ENCODE measurements at places on chromosomes 6 and 20.
A peak's percentile ranks its signal among the peaks of the same experiment; 100 is the strongest.

GRCh38 chr20:57714409-57715267 lies 4.8 kb upstream of the PMEPA1 start:
- DNase-seq = no peak

DNA sequence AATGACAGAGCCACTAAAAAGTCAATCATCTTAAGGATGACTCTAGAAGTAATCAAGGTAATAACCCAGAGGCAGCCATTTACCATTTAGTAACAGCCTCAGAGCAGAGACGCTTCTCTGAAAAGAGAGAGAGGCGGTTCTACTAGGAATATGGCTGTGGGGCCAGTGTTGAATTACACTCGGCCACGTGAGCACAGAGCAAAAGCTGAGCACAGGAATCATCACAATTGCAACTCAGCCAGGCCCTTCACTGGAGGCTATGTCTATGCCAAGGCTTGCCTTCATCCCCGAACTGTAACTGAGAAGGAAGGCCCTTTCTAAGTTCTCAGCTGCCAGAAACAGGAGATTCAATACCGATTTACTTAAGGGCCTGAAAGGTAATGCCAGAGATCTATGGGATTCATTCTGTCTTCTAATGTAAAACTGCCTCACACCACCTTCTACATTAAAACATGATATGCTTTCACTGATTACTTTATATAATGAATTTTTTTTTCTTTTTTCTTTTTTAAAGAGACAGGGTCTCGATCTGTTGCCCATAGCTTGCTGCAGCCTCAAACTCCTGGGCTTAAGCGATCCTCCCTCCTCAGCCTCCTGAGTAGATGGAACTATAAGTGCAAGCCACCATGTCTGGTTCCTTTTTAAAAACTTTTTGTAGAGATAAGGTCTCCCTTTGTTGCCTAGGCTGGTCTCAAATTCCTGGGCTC lies 67.6 kb downstream of the NUDT3 start:
- no peak for DNase-seq

- peak; percentile 76 for DNase-seq
Observed at GRCh38 chr6:138440758-138441357, 36.8 kb downstream of the HEBP2 start.

DNA sequence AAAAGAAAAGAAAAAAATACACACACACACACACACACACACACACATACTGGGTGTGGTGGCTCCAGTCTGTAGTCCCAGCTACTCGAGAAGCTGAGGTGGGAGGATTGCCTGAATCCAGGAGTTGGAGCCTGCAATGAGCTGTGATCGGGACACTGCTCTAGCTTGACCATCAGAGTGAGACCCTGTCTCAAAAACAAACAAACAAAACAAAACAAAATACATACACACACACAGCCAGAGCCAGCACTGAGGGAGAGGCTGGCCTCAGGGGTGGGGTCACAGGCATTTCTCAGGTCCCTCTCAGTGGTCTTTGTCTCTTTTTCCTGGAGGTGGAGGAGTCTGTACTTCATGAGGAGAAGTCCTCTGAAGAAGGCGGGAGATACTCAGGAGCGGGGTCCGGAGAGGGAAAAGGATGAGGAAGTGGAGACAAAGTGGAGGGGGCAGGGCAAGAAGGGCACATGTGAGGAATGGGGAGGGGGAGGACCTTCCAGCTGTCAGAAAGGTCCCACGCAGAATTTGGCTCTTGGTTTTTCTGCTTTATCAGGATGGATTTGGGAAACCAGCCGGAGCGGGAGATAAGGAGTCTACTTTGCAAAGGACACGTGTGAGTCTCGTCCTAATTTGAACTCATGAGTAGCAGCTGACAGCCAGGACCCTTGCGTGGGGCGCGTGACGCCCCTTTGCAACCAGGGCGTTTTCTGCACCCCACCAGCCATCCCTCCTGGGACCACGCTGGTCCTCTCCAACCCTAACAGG lies 7.7 kb upstream of the MICB start:
- no peak for DNase-seq

DNA sequence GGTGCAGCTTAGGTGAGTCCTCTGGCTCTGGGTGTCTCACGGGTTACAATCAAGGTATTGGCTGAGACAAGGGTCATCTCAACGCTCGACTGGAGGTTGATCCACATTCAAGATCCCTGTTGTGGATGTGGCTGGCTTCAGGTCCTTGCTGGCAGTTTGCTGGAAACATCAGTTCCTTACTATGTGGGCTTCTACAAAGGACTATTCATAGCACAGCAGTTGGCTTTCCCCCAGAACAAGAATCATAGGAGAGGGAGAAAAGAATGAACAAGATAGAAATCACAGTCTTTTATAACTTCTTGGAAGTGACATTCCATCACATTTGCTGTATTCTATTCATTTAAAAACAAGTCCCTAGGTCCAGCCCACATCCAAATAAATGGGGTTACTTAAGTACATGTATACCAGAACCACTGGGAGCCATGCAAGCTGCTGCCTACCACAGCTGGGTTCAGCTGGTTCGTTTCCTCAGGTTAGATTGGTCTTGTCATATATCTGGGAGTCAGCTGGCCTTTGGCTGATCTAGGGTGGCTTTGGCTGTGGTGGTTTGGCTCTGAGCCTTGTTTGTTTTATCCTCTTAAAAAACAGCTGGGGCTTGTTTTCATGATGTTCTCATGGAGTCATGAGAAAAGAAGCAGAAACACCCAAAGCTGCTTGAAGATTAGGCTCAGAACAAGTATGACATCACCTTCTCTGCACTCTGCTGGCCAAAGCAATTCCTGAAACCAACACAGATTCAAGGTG lies 433.2 kb upstream of the SPTLC3 start:
- DNase-seq = no peak

GRCh38 chr20:3839328-3839727 lies 7.3 kb upstream of the MAVS start:
- peak; percentile 76 for DNase-seq

DNA sequence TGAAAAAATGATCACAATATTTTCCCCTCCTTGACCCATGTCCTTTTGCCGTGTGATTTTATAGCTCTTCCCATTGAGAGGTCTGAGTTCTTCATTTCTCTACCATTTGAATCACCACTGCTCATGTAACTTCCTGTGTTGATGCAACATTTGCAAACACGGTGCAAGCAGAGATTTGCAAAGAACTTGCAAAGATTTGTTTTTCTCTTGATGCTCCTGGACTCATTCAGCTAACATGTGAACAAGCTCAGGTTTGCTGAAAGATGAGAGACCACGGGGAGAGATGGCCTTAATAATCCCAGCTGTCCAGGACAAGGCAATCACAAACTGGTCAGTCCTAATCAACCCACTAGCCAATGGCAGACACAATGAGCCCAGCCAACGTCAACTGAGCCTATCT lies 8.6 kb downstream of the VNN2 start:
- peak; percentile 35 for DNase-seq

GRCh38 chr6:43858161-43859153 lies 88.4 kb downstream of the VEGFA start:
- peak; percentile 62 for DNase-seq

GRCh38 chr6:85594197-85594930 lies 706 bp upstream of the SNX14 start:
- DNase-seq = no peak

- DNase-seq = no peak
Observed at GRCh38 chr6:35973670-35974222, 50.7 kb downstream of the SLC26A8 start.

GRCh38 chr6:37534893-37535292 lies 35.2 kb upstream of the CCDC167 start:
- DNase-seq = no peak

DNA sequence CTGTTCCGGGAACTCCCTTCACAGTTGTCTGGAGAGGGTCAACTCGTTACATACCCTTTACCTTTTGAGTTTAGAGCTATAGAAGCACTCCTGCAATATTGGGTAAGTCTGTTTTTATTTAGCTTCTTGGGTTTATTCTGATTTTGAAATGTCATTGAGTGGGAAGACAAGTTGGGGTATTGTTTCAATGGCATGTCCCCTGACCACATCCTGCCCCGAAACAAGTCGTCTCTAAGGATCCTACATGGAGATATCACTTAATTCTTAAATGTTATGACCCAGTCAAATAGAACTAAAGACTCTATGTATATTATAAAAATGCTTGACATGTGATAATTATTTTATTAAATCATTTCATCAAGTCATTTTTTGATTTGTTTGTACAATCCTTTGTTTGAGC lies 9.6 kb downstream of the MRS2 start:
- no peak for DNase-seq
